Suprapubic skin (tissue), 4 donors: ENCODE measurements at places on chromosomes 4 and X.

DNA sequence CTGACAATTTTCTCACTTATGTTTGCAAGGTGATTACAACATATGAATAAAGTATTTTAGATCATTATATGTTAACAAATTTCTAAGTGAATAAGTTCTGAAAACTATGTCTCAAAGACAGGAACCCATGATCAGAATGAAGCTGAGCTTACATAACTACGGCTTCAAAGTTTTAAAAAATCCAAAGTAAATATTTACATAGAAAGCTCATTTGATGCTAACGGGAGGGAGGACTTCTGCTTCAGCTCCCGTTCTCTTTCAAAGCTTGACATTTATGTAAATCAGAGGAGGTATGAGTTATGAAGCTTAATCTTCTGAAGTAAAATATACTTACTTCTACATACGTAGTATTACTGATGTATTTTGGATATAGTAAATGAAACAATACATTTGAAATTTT, 72.9 kb upstream of the PDLIM3 start:
- no peak for DNase-seq

GRCh38 chr4:2617955-2618354, 81.5 kb downstream of the FAM193A start:
- no peak for DNase-seq

- no peak for DNase-seq
Observed at GRCh38 chr4:176840166-176840565, 47.4 kb upstream of the VEGFC start.

DNA sequence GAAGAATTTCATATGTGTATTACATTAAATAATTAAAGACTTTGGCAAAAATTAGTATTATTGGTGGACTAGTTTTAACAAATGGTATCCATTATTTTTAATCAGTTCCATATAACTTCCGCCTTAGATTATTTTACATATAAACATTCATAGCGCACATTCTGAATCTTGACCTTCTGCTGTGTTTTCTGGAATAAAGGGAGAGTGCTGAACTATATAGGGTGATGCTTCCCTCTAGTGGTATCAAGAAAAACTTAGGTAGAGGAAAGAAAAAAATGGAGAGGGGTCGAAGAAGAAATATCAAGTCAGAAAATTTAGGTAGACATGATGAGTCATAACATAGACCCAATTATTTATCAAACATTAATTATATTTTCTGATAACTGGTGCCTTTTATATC, 155.6 kb upstream of the PACRGL start:
- no peak for DNase-seq

GRCh38 chr4:7546809-7547367, 112.2 kb upstream of the PSAPL1 start:
- DNase-seq, result no peak

GRCh38 chr4:84582988-84583875, at the start of gene CDS1:
Gene CDS1 (plus strand): TSS chr4:84583127. CDS start chr4:84583402, 275 bp downstream.
- DNase-seq, result peak; percentile 80

GRCh38 chrX:154412468-154412867, 1.1 kb downstream of the TAFAZZIN start:
- DNase-seq, result peak; percentile 72

- DNase-seq, result no peak
Observed at GRCh38 chr4:3523146-3523627, 9.0 kb downstream of the LRPAP1 start.

- DNase-seq, result no peak
Observed at GRCh38 chrX:98523026-98523425, 1639.3 kb downstream of the RPA4 start.

DNA sequence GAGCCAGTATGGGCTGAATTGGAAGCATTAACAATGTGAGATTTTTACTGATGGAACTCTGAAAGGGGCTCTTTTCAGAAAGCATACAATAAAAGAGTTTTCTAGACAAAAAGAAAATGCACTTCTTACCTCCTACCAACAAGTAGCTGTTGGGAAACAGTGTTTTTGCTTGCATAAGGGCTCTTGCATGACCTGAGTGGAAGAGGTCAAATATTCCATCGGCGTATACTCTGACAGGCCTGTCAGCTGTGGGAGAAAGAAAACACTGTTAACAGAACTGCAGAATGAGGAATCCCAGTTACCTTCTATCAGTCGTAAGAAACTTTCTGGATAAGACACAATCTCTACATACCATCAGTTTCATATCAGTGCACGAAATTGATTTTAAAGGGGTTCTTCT, 39.5 kb downstream of the PCYT1B start:
- no peak for DNase-seq

DNA sequence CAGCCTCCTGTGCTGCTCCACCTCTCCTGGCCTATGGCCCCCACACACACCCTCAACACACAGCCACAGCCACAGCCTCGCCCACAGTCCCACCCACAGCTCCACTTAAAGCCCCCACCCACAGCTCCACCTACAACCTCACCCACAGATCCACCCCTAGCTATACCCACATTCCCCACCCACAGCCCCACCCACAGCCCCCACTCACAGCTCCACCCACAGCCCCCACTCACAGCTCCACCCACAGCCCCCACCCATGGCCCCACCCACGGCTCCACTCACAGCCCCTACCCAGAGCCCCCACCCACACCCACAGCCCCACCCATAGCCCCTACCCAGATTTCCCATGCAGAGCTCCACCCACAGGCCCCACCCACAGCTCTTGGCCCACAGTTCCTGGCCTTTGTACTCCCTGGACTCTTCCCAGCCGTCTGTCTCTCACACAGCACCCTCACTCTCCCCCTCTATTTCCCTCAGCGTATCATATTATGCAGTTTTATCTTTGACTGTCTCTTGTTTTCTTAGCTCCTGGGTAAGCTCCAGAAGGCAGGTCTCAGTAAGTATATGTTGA, 322.5 kb downstream of the EVC2 start:
- peak; percentile 68 for DNase-seq

DNA sequence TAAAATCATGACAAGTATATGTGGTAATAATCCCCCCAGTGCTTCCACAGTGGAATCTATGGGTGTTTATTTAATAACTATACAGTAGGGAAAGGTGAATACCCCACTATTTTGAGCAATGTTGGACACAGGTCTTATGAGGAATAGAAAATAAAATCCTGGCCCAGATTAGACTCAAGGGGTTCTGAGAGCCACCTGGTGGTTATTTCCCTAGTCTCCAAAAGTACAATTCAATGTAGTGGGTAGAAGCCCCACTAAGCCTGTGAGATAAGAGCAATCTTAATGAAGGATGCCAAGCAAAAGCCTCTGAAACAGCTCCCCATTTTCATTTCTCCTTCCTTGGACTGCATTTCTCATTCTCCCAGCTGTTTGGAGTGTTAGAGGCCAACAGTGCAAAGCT, 328.2 kb upstream of the NR3C2 start:
- DNase-seq, result no peak
